ENCODE measurements at places on chromosomes 6 and 20. TPM values are rescaled to one million over a fixed set of nuclear protein-coding genes. Genes with fewer than 3 reads are reported as not detected.

Gene BEND6
- total RNA-seq, result 6.7 TPM

Gene ANKRD66
- not detected for total RNA-seq

- peak; percentile 53 for DNase-seq
Observed at GRCh38 chr6:52020945-52021570, 66.4 kb downstream of the PKHD1 start.

DNA sequence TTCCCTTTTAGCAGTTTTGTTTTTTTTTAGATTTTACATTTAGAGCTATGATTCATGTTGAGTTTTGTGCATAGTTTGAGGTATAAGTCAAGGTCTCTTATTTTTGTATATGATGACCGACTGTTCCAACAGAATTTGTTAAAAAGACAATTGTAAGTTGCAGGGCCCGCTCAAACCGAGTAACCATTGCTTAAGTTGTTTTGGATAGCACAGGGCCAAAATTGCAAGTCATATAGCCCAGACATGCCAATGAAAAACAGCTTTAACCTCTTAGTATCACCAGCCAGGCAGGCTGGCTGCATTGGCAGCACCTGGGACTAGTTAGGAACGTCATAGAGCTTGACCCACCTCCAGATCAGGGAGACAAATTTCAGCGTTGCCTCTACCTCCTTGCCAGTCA, 47.3 kb downstream of the PFDN4 start:
- DNase-seq, result no peak

Gene SLC17A2
- not detected for total RNA-seq

GRCh38 chr20:51060301-51060700, 37.4 kb upstream of the KCNG1 start:
- DNase-seq, result no peak

Gene SLC22A7
- not detected for total RNA-seq

Measured in GM23338 (cell line).